Activated CD4-positive, alpha-beta T cell treated with anti-CD3 and anti-CD28 coated beads, Interleukin-10, Interleukin-2, amounts not matched to agents 100 ng/mL and 50 ng/mL, durations not matched to agents 16 hours and 8 hours (primary cell): ENCODE measurements at places on chromosomes 6 and 20.

GRCh38 chr6:36766399-36766945, 68.8 kb downstream of the RAB44 start:
- DNase-seq, result no peak

DNA sequence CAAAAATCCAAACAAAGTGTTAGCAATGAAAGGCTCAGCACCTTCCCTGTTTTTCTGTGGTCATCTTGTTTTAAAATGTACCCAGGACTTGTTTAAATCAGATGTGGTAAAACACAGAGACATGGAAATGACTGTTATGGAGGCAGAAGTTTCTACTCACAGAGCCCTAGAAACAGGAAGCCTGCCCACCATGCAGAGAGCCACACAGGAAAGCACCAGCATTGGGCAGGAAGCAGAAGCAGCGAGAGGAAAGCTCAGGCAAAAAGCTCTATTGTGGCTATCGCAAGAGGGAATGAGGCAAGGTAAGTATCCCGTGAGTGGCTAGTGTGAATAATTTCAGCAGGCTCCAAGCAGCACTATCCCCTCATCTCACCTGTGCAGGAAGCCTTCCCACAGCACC, 42.8 kb downstream of the GPR6 start:
- peak; percentile 11 for DNase-seq

- no peak for DNase-seq
These were observed 34.7 kb upstream of the FAM8A1 start for GRCh38 chr6:17565399-17565798.

GRCh38 chr6:73858376-73858775, 162.4 kb downstream of the CD109 start:
- DNase-seq, result no peak

GRCh38 chr20:10674684-10675449, 1.1 kb upstream of the JAG1 start:
- DNase-seq, result peak; percentile 58

DNA sequence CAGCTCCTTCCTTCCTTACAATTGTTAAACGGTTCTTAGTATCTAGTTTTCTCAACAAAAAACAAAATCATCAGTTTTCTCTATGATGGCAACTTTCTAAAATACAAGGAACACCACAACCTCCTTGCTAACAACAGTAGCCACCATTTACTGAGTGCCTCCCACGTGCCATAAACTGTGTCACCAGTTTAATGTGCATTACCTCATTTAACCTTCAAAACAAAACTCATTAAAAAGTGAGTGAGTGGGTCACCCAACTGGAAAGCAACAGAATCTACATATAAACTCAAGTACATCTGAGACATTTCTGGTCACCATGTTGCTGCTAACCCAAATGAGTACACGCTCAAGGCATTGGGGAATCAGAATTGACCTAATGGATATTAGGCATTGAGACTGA, 11.0 kb downstream of the RTN4IP1 start:
- no peak for DNase-seq

DNA sequence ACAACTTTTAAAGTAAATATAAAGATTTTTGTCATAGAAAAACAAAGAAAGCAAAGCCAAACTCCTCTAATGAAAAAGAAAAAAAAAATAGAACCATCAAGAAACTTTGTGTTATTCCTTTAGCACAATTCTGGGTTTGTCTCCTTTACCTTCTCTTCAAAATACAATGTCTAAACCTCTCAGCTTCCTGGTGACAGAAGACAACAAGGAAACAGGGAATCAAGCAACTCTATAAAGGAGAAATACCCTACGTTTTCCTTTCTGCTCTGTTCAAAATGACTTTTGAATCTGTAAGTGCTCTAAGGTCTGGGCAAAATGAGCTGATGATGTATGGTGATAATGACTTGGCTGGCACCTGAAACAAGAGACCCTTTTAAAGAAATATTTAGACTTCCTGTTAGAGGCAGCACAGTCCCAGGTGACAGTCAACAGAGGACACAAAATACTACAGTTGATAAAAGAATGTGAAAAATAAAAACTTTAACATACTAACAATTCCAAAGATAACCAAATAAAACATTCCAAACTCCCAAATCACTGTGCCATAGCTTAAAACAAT, 101.4 kb downstream of the PRDM1 start:
- DNase-seq, result no peak

DNA sequence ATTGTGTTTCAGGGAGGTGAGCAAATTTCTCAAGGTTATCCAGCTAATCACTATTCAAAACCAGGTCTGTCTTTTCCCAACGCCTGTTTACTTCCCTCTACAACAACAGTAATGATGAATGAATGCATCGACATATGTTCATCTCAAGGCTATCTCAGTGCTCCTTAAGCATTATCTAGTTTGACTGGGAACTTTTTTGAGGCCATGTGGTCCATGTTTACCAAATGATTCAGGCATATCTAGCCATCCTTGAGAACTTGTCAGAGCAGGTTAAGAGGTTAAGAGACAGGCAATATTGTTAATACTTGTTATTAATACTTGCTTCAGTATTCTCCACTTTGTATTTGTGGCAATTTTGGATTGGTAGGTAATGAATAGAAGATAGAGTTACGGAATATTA, 1038.4 kb upstream of the FLRT3 start:
- DNase-seq, result no peak

DNA sequence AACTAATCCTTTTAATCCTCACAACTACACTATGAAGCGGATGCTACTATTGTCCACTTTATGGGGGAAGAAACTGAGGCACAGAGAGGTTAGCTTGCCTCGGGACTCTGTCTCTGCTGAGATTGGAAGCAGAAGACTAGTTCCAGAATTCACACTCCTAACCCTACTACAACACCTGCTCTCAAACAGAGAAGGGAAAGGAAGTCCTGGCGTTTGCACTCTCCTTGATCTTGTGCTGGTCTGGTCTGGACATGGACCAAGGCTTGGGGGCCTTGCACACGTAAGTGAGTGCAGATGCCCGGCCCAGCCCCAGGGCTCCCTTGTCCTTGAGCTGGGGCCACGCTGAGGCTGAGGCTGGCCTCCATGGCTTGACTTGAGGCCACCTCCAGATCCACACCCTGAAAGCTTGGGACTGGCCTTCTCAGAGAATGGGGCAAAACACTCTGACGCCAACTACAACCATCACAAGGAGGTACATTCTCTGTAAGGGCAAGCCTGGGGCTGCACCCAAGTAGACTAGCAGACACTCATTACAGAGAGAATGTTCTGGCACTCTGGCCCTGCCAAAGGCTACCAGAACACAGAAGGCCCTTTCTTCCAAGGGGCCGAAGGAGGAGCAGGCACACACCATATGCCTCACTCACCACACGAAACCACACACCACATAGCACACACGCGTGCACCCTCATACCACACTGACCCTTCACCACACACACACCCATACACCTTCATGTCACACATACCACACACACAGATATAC, 33.3 kb upstream of the EZR start:
- DNase-seq, result no peak

DNA sequence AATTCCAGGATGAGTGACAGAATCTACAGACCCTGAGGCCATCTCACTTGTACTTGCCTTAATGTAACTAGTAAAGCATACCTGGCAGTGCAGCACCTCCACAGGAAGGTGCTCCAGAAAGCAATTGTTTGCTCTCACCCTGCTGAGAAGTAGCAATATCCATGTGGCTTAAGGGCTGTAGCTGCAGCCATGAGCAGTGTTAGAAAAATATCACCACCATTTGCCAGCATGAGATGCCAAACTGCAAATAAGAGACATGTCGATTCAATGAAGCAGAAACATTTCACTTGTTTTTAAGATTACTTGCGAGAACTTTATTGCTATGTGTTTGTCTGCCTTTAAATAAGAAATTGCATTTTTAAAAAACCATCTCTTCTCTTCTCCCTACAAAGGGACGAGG, 151.5 kb downstream of the PRL start:
- no peak for DNase-seq

DNA sequence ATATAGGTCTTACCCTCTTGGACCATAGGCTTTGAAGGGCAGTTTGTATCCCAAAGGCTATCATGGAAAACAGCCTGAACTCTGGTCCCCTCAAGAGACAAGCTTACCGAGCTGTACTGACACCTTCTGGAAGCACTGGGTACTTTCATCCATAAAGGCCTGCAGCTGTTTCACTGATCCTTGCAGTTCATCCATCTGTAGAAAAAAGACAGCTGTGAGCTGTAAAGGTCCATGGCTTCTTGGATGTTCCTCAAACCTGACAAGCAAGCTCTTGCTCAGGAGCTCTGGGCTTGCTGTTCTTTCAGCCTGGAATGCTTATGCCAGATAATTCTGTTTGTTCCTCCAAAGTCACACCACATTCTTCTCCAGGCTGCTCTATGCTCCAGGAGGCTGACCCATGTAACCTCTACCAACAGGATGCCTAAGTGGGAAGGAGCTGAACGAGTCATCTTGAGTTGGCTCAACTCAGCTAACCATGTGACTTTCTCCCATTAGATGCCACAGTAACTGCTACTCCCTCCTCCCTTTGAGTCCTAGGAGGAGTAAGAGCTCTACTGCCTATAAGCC, 8.8 kb upstream of the NDRG3 start:
- DNase-seq, result peak; percentile 61

- DNase-seq, result peak; percentile 89
These were observed 61.4 kb downstream of the GPR6 start for GRCh38 chr6:110039364-110039980.

GRCh38 chr6:89239338-89239737, 22.2 kb upstream of the GABRR1 start:
- peak; percentile 34 for DNase-seq

GRCh38 chr20:37471741-37472235, 49.3 kb upstream of the NNAT start:
- DNase-seq, result no peak

- DNase-seq, result no peak
These were observed 110.5 kb downstream of the LRFN2 start for GRCh38 chr6:40476673-40477072.

- no peak for DNase-seq
These were observed 91.3 kb upstream of the SLC35B3 start for GRCh38 chr6:8526624-8527023.

- no peak for DNase-seq
These were observed 14.4 kb upstream of the PPP1R14C start for GRCh38 chr6:150128425-150128824.

DNA sequence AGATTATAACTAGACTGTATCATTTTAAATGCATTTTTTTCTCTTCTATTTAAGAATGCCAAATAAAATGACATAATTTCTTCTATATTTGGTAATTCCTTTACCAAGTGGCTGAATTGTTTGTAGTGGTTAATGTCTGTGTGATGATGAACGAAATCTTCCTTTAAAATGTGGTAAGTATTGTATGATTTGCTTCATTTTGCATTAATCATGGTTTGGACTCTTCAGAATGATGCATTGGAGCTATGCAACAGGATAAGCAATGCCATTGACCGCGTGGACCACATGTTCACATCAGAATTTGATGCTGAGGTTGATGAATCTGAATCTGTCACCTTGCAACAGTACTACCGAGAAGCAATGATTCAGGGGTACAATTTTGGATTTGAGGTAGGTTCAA, 99.6 kb downstream of the MAP3K4 start:
- DNase-seq, result no peak

DNA sequence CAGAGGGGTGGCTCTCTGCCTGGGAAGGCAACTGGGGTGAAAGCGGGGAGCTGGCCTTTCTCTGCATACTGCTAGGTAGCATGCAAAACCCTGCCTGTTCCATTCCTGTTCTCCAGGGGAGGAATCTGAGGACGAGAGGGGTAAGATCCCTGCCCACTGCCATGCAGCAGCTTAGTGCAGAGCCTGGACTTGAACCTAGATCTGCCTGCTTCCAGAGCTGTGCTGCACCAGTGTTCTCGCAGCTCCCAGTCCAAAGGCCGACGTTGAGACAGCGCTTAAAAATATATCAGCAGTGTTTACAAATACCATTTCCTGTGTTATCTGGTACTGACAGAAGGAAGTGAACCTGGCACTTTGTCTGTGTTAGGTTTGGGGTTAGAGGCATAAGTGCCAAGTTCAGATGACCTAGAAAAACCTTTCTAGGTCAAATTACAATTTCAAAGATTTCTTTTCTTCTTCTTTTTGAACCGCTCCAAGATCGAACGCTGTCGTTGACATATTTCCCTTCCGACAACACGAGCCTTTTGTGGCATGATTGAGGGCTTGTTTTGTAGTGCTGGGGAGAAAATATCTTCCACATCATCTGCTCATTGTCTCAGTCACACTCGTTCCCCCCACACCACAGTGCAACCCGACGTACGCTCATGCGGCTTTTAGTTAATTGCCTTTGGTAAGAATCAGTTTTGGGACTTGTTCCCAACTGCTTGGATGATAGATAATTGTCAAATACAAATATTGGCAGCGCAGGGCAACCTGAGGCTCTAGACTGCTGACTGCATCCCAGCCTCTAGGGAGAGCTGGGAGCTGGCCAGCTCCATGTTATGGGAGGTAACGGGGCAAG, 44.6 kb downstream of the TOX2 start:
- DNase-seq, result peak; percentile 36

DNA sequence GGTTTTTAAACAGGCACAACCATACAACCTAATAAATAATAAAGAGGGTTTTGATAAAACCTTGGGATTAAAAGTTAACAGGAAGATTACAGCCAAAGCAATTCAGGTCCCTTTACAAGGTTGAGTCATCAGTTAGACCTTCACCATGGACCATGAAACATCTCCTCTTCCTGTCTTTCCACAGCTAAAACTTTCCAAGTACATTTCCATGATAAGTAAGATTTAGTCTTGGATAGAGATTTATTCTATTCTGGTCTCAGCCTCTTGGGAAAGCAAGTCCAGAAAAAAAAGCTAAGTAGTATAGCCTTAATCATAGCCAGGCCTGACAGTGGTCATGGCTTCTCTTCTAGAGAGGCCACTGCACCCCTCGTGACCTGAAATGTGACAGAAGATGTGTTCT, 2.9 kb upstream of the PRSS35 start:
- DNase-seq, result no peak

- DNase-seq, result no peak
These were observed 333.9 kb upstream of the PLCB4 start for GRCh38 chr20:8735014-8735413.

- DNase-seq, result no peak
These were observed 299.1 kb upstream of the JARID2 start for GRCh38 chr6:14946753-14947152.

DNA sequence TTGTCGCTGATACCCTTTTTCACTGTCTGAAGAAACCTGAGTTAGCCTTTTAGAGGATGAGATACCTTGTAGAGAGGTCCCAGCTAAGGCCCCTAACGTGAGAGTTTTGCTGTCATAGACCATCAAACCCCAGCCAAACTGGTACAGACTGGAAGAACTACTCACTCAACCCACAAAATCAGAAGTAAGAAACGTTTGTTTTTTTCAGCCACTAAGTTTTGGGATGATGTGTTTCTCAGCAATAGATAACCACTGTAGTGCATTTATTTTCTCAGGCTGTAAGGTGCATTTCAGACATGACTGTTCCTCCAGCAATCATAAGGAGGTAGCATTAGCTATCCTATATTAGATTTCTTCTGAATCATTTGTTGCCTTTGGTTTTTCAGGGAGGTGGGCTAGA, 407.3 kb upstream of the FLRT3 start:
- peak; percentile 0 for DNase-seq

DNA sequence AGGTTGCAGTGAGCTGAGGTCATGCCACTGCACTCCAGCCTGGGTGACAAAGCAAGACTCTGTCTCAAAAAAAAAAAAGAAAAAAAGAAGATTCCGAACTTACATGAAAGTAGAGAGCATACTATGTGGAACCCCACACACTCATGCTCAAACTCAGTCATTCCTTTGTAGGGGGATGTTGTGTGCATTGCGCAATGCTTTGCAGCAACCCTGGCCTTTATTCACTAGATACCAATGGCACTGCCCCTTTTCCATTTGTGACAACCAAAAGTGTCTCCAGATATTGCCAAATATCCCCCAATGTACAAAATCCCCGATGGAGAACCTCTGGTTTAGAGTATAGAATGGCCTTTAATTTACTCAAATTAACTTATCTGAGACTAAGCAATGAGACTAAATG, 158.6 kb downstream of the GJA1 start:
- DNase-seq, result no peak
